Small intestine (tissue), 16 donors: ENCODE measurements at places on chromosomes 7 and 10.
A peak's percentile ranks its signal among the peaks of the same experiment; 100 is the strongest.

DNA sequence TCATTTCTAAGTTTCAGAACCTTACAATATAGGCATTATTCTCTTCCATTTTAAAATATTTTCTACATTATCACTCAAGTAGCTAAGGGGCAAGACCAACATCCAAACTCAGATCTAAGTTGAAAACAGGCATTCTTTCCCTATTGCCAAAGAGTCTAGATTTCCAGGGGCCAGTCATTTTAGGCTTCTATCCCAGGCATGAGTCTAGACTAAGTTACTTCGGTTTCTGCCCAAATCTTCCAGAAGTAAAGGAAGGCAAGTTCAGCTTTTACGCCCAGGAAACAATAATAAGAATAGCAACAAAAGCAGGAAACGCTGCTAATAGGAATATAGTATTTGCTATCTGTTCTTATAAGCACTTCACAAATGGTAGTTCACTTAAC is 189.9 kb downstream of the DGKI start:
- no peak overlapping the region for H3K27ac ChIP-seq
- no peaks in the 10 kb centered on the region for H3K27me3 ChIP-seq
- H3K36me3 ChIP-seq: no peaks in the 10 kb centered on the region
- H3K4me1 ChIP-seq: no peaks in the 10 kb centered on the region
- no peak for DNase-seq

- no peaks in the 10 kb centered on the region for H3K27me3 ChIP-seq
- peaks cover 2% of the 10 kb centered on the region for H3K36me3 ChIP-seq
- H3K4me1 ChIP-seq: no peaks in the 10 kb centered on the region
- no peak overlapping the region for H3K27ac ChIP-seq
- no peak for DNase-seq
Measured at GRCh38 chr10:89399956-89400355, 7.5 kb downstream of the IFIT1 start.

DNA sequence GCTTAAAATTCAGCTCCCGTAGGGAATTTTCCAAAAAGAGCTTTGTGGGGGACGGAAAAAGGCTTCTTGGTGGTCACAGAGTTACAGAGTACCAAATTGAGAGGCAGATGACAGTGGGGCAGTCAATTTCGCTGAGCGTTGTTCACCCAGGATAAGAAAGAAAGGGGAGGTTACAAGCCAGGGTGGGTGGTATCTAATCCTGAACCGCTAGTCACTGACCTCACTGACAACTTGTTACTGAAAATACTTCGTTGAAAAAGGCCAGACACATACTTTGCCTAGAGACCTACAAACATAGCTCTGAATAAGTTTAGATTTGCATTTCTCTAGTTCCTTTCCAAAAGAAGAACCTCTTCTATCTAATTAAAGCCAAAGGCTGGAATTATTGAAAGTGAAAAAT is at the start of gene CTNNA3:
CTNNA3 (minus strand) TSS at position 167 of the 400 bp plus-strand sequence.
- H3K27me3 ChIP-seq: no peaks in the 10 kb centered on the region
- DNase-seq: no peak
- no peak within 1 kb of the TSS for H3K4me3 ChIP-seq
- no peaks in the 10 kb centered on the region for H3K36me3 ChIP-seq
- H3K27ac ChIP-seq: no peak within 1 kb of the TSS

GRCh38 chr7:139739863-139740597 is 37.8 kb downstream of the HIPK2 start:
- no peak overlapping the region for H3K27ac ChIP-seq
- no peak overlapping the region for H3K4me3 ChIP-seq
- no peaks in the 10 kb centered on the region for H3K27me3 ChIP-seq
- no peaks in the 10 kb centered on the region for H3K36me3 ChIP-seq

GRCh38 chr10:18179891-18180290 is 39.7 kb downstream of the CACNB2 start:
- H3K4me3 ChIP-seq: no peak overlapping the region
- no peaks in the 10 kb centered on the region for H3K4me1 ChIP-seq
- H3K36me3 ChIP-seq: no peaks in the 10 kb centered on the region
- peak overlapping the region; percentile 64 for H3K27ac ChIP-seq

- H3K27me3 ChIP-seq: no peaks in the 10 kb centered on the region
- H3K27ac ChIP-seq: no peak overlapping the region
- no peaks in the 10 kb centered on the region for H3K36me3 ChIP-seq
- H3K4me1 ChIP-seq: no peaks in the 10 kb centered on the region
- DNase-seq: no peak
Measured at GRCh38 chr10:83432261-83433045, 706.9 kb upstream of the GHITM start.

DNA sequence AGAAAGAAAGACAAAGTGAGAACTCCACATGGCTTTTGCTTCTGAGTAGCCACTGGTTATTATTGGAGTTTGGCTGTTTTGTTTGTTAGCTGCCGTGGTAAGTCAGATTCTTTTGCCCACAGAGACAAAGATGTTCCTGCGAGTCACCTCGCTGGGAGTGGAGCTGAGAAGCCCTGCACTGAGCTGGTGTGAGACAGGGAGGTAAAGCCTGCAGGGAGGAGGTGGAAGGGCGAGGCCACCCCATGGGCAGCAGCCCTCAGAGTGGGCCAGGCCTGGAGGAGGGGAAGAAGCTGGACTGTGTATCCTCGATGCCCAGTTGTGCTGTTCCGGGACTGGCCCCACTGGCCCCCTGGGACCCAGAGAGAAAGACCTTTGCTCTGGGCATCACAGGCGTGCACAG is 14.3 kb upstream of the NOM1 start:
- H3K4me3 ChIP-seq: no peak overlapping the region
- no peaks in the 10 kb centered on the region for H3K4me1 ChIP-seq
- no peak for DNase-seq
- H3K27ac ChIP-seq: no peak overlapping the region
- no peaks in the 10 kb centered on the region for H3K27me3 ChIP-seq

DNA sequence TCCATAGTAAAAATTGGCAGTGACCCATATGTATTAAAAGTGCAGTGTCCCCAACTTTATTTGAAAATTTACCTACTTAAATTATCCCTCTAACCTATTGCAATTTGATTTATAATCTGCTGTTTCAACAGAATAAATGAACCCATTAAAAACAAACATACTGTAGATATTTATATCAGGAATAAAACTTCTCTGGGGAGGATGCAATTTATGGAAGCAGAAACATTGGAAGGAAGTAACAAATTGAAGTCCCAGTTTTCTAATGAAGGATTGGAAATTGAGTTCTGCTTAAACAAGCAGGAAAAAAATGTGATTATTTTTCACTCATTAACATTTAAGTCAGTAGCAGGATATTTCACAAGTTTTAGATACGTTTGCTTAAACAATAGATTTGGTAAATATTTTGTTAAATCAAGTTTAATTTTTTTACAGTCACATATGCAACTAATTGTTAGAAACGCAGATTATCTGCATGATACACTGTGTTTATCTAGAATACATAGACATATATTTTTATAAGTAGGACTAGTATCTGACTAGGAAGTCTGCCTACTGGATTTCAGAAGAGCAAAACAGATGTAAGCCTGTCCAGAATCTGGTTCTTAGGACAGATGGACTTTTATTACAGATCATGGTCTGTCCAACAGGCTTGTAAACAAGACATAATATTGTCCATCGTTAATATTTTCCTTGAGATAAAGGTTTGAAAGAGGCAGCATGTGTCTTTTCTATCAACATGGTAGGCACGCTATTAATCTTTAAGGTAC is 5.3 kb downstream of the AGMO start:
- H3K27ac ChIP-seq: peak overlapping the region; percentile 15
- H3K4me3 ChIP-seq: no peak overlapping the region
- H3K4me1 ChIP-seq: no peaks in the 10 kb centered on the region
- H3K27me3 ChIP-seq: no peaks in the 10 kb centered on the region
- H3K36me3 ChIP-seq: no peaks in the 10 kb centered on the region

GRCh38 chr10:95188593-95188992 is 5.4 kb upstream of the ACSM6 start:
- no peaks in the 10 kb centered on the region for H3K27me3 ChIP-seq
- H3K4me1 ChIP-seq: no peaks in the 10 kb centered on the region
- H3K4me3 ChIP-seq: no peak overlapping the region
- H3K36me3 ChIP-seq: no peaks in the 10 kb centered on the region
- no peak for DNase-seq

DNA sequence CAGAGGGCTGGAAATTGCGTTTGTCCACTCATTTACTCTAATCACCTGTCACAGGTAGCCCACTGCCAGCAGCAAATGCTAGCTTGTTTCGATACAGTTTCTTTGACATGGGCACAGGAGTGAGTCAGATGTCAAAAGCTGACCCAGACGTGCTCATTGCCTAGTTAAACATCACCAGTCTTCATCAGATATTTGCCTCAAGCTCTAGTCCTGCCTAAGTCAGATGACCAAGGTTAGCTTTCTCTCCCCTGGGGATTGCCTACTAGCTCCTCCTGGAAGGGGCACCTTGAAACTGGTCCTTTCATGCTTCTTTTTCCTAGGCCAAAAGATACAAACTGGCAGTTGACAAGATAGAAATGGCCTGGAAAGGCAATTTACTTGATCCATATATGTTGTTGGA is 35.2 kb downstream of the GPAM start:
- no peaks in the 10 kb centered on the region for H3K4me1 ChIP-seq
- peaks cover 2% of the 10 kb centered on the region for H3K36me3 ChIP-seq
- H3K27ac ChIP-seq: no peak overlapping the region
- no peaks in the 10 kb centered on the region for H3K27me3 ChIP-seq
- no peak for DNase-seq

DNA sequence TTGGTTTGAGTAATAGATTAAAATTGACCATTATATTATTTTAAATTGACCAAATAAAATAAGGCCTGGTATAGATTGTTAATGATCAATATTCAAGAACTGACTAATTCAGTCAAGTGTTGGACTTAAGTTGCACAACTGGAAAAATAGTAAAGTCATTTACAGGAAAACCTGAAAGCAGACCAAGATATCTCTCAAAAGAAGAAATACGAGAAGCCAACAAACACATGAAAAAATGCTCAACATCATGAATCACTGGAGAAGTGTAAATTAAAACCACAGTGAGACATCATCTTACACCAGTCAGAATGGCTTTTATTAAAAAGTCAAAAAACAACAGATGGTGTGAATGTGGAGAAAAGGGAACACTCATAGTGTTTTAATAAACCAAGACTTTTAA is 80.4 kb upstream of the MALRD1 start:
- H3K4me3 ChIP-seq: no peak overlapping the region
- H3K36me3 ChIP-seq: no peaks in the 10 kb centered on the region
- no peak overlapping the region for H3K27ac ChIP-seq
- peak; percentile 30 for DNase-seq
- H3K27me3 ChIP-seq: no peaks in the 10 kb centered on the region

- H3K27ac ChIP-seq: no peak overlapping the region
- H3K36me3 ChIP-seq: no peaks in the 10 kb centered on the region
- no peak for DNase-seq
- H3K4me3 ChIP-seq: no peak overlapping the region
- H3K27me3 ChIP-seq: no peaks in the 10 kb centered on the region
Measured at GRCh38 chr7:147096629-147097028, 980.0 kb downstream of the CNTNAP2 start.
